ENCODE measurements at places on chromosomes 1 and 21.

GRCh38 chr1:197441999-197442414 is 174.0 kb downstream of the CRB1 start:
- no peak for DNase-seq

DNA sequence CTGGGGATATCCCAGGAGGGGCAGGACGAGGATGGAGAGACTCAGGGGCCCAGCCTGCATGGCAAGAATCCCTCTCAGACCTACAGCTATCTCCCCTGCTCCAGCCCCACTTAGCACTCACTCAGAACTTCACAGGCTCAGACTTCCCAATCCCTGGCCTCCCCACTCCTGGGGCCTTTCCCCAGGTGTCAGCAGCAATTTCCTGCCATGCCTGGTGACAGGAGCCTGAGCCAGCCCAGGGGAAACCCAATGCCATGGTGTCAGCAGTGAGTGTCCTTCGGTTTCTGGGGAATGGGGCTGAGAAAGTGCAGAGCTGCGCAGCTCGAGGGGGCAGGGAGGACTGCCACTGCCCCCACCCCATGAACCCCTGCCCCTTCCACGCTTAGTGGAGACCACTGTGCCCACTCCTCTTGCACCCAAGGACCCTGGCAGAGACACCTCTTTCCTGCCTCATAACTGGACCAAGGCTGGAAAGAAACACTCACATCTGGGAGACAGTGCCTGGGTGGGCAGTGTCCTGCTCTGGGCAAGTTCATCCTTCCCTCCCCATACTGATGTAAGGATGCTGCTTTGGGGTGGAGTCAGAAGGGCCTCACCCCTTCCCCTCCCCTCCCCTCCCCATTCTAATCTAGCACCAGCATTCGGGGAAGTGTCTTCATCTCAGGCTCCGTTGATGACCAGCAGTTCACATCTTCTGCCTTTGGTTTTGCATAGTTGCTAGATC is 17.1 kb upstream of the UBL4B start:
- DNase-seq: no peak

DNA sequence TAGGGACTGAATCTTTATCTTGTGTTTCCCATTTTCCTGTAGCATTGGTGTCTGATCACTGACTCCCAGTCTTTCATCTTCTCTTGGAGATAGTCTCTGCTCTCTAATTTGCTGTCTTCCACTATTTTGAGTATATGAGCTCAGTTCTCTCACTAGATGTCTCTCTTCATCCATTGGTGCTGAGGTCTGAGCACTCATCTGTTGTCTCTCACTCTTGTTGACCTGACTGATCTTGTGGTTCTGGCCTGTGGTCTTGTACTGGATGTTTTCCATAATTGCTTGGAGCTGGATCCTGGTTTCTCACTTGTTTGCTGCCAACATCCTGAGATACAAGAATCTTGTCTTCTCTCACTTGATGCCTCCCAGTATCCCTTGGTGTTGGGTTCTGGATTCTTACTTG is 25.1 kb upstream of the S100A11 start:
- DNase-seq: no peak

GRCh38 chr1:246364415-246364941 is 142.6 kb downstream of the SMYD3 start:
- DNase-seq: no peak

GRCh38 chr1:30809514-30810263 is 52.1 kb upstream of the LAPTM5 start:
- no peak for DNase-seq

- no peak for DNase-seq
Measured at GRCh38 chr1:116694524-116694923, 27.0 kb upstream of the IGSF3 start.

- no peak for DNase-seq
Measured at GRCh38 chr1:43651188-43651587, 1.2 kb downstream of the KDM4A start.

GRCh38 chr1:208410409-208410808 is 166.2 kb upstream of the PLXNA2 start:
- DNase-seq: no peak

DNA sequence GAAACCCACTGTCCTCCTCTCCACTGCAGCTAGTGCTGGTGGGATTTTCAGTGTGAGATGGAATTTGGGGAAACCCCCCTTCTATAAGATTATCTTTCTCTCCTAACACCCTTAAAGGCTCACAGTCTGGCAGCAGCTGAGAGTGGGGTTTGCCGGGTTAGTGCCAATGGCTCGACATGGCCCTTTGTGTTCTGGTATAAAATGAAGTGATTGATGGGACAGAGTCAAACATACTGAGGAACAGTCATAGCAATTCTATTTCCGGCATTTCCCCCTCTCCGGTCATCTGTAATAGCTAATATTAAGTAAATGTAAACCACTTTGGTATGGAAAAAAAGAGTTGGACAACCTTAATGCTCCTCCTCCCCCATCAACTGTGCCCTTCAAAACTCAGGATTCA is 37.6 kb downstream of the TFF3 start:
- no peak for DNase-seq

- no peak for DNase-seq
Measured at GRCh38 chr1:171484760-171485374, 463 bp upstream of the PRRC2C start.

- no peak for DNase-seq
Measured at GRCh38 chr1:224113545-224113917, 380 bp upstream of the FBXO28 start.

- DNase-seq: no peak
Measured at GRCh38 chr1:118998171-118998570, 10.0 kb upstream of the TBX15 start.
